Left ventricle myocardium superior (tissue), 1 donor: ENCODE measurements at places on chromosomes 6 and 20. TPM values are rescaled to one million over a fixed set of nuclear protein-coding genes. Genes with fewer than 3 reads are reported as not detected.
A peak's percentile ranks its signal among the peaks of the same experiment; 100 is the strongest.

DNA sequence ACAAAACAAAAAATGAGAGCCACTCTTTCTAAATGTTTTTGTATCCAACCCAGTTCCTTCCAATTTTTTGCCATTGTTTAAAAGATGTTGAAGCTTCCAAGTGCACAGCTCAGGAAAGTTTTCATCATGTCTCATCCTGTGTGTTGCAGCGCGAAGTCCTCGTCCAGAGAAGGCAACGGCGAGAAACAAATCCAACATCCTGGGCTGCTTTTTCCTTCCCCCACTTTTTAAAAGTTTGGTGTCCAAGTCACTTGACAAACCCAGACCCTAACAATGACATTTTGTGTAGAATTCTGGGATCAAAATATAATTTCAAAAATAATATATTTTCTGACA is 92.3 kb downstream of the ANKRD60 start:
- no peak for DNase-seq

- DNase-seq, result peak; percentile 83
Measured at GRCh38 chr6:112443179-112444065, 96.3 kb downstream of the RFPL4B start.

GRCh38 chr6:225121-225721 is 67.1 kb upstream of the DUSP22 start:
- DNase-seq, result no peak

DNA sequence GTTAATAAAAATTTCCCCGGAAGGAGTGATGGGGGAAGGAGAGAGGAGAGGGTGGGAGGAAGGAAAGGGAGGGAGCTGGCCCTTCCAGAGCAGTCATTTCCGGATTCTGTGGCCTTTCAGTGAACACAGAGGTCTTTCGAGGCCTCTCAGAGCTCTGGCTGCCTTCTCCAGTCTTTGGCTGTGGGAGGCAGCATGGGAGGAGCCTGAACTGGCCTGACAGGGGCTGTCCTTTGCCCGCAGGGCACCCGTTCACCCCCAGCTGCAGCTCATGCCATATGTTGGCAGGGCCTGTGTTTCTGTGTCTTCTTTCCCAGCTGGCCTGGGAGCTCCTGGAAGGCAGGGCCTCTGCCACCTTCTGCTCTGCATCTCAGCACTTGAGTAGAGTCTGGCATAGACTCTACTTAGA is 95.5 kb downstream of the PPP1R14C start:
- peak; percentile 73 for DNase-seq

DNA sequence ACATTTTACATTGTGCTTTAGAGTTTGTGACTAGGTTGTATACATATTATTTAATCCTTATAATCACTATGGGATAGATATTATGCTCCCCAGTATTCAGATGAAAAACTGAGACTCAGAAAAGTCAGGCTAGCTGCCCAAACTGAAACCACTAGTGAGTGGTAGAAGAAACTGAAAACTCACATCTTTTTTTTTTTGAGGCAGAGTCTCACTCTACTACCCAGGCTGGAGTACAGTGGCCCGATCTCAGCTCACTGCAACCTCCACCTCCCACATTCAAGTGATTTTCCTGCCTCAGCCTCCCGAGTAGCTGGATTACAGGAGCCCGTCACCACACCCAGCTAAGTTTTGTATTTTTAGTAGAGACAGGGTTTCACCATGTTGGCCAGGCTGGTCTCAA is 22.2 kb downstream of the RNF24 start:
- no peak for DNase-seq

GRCh38 chr6:3230900-3231246 is 3.4 kb upstream of the TUBB2B start:
- no peak for DNase-seq

DNA sequence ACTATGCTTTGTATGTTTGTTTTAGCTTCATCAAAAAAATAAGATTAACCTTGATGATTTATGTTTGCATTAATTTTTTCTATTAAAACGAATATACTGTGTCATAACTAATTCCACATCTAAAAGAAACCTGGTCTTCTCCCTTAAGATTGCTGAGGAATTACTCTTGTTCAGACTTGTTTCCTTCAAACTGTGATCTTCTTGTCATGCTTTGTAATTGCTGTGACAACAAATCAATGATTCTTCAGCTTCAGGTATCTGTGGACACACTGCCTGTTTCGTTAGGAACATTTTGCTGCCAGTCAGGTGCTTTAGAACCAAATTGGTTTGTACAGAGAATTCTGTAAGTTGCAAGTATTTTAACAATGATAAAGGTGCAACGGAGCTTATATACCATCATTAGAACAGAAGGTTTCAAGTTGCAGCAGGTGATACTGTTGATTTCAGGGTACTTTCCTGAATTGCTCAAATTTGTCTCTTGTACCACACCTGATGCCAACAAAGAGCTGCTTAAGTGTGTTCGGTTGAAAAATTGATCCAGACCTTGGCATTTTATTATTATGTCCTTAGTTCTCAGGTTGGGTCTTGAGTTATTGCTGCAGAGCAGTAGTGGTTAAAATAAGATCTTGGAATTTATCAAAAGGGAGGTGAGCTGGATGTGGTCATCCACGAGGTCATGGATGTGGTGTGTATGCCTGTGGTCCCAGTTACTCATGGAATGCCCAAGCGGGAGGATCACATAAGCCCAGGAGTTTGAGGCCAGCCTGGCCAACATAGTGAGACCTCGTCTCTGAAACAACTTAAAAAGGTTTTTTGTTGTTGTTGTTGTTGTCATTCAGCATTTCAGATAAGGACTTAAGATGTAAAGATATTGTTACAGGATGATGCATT is 19.5 kb downstream of the SYTL3 start:
- no peak for DNase-seq

SAMD10 gene
- total RNA-seq, result 6.4 TPM

GRCh38 chr6:104396077-104396476 is 463.6 kb downstream of the HACE1 start:
- DNase-seq, result no peak

- DNase-seq, result no peak
Measured at GRCh38 chr6:139943391-139943790, 568.9 kb upstream of the CITED2 start.

GRCh38 chr6:157631412-157631811 is 191.6 kb upstream of the SNX9 start:
- no peak for DNase-seq

TP53TG5 gene
- 2.1 TPM for total RNA-seq
